ENCODE measurements at places on chromosomes 11 and 22. TPM values are rescaled to one million over a fixed set of nuclear protein-coding genes. Genes with fewer than 3 reads are reported as not detected.

Gene HSPB2
- 1.6 TPM for total RNA-seq

Gene USP47
- total RNA-seq = 47.8 TPM

Gene ALDH3B1
- 60.2 TPM for total RNA-seq

Gene THRSP
- total RNA-seq = not detected

Gene APBB1
- total RNA-seq = 18.3 TPM

Gene OSBPL5
- 24.0 TPM for total RNA-seq

Gene PRDM11
- 3.8 TPM for total RNA-seq

Gene IGLL1
- not detected for total RNA-seq

Gene LMO2
- total RNA-seq = 0.83 TPM

Gene ME3
- total RNA-seq = 17.3 TPM

Gene ST14
- 0.06 TPM for total RNA-seq

- peak; percentile 23 for DNase-seq
These were observed 66.1 kb downstream of the SLC36A4 start for GRCh38 chr11:93131709-93132108.

- DNase-seq = peak; percentile 63
These were observed 7.8 kb upstream of the BMAL1 start for GRCh38 chr11:13269775-13270174.

GRCh38 chr11:33910296-33910957, 18.6 kb upstream of the LMO2 start:
- no peak for DNase-seq

GRCh38 chr22:35950262-35950661, 78.4 kb downstream of the RBFOX2 start:
- no peak for DNase-seq

DNA sequence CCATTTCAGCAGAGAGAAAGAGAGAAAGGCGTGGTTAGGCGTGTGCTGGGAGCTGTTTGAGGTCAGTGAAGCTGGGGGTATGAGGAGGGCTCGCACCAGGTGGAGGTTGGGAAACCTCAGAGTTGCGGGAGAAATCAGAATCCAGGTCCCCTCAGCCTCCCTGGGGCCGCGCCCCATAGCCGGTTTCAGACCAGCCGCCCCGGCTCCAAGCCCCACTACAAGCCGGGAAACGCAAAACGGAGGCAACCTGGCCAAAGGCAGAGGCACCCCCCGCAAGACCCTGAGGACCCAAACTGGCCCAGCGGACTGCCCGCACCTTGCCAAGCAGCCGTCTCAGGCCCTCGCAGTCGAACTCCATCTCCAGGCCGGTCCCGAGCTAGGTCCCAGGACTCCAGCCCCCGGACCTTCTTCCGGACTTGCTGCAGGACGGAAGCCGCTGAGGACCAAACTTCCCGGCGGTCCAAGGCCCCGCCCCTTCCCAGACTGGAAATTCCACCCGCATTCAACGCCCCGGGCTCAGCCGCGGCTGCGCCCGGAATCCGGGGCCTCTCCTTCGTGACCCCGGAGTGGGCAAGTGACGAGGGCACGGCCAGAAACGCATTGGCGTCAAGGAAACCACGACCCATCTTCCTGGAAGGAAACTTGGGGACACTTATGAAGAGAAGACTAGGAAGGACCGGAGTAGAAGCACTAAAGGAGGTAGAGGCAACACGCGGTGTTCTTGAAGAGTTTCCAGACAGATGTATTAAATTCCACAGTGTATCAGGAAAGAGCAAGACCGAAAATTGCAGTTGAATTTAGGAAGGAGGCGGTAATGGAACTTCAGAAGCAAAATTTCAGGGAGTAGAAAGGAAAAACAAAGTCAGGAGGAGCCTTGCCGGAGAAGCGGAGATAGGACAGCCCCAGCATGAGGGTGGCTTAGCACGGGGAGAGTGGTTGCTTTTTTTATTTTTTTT, at the start of gene UEVLD:
Gene UEVLD, minus strand, starts transcription at position 438 of the 956 bp plus-strand sequence. Its CDS starts 80 bp downstream, at position 358.
- DNase-seq = peak; percentile 88

DNA sequence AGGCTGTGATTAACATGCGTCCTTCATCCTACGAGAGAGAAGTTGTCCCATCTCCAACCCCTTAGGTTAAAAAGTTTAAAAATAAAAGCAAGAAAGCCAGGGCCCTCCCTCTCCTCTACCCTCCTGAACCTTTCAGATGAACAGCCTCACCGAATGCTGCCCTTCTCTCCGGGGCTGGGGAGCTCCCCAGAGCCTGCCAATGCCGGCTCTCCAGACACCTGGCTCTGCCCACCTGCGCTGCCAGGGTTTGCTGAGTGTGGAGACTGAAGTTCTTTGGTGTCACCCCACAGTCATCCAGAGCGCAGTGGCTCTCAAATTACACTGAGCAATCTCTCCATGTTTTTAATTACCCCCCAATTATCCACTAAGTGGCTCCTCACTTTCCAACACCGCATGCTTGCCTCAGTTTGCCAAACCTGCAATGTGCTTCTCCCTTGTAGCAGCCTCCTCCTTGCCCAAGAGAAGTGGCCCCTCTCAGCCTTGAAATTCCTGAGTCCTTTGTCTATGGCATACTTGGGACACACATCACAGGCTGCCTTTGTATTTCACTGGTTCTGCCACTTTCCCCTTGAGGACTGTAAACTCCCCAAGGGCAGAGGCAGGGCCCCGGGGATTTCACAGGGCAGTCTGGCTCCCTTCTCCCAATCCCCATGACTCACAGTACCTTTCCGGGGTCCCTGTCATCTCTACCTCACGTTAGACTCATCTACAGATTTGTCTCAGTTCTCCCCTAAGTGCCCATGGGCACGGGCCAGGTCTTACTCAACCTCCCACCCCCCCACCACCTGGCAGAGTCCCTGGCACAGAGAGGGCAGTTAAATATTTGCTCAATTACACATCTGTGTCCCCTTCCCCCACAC, 2.0 kb downstream of the MYH9 start:
- peak; percentile 73 for DNase-seq

- peak; percentile 11 for DNase-seq
These were observed 45.0 kb downstream of the OR4C6 start for GRCh38 chr11:55707029-55707428.

DNA sequence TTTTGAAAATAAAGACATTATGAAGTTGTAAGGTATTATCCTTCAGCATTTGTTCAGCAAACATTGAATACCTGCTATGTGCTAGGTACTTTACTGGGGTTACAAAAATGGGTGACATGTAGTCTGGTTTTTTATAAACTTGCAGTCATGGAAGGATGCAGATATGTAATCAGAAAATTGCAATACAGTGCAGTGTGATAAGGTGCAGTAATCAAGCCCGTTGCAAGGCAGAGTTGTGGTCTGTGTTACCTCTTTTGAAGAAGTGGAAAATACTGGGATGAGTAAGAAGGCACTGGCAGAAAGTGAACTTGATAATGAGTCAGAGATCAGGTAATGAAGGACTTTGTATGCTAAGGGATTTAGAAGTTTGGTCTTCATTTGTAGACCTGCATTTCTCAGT, 8.1 kb downstream of the FBXO7 start:
- no peak for DNase-seq

DNA sequence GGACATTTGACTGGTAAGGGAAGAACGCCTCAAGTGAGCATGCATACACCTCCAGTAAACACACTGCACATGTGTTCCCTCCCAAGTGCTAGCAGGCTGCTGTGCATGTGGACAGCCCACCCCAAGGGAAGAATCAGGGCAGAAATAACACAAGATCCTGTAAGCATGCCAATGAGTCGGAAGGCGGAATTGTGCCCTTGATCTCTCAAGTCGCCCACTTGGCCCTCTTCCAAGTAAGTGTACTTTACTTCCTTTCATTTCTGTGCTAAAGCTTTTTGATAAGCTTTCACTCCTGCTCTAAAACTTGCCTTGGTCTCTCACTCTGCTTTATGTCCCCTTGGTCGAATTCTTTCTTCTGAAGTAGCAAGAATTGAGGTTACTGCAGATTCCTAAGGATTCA, 139.6 kb downstream of the TRPC6 start:
- peak; percentile 51 for DNase-seq

DNA sequence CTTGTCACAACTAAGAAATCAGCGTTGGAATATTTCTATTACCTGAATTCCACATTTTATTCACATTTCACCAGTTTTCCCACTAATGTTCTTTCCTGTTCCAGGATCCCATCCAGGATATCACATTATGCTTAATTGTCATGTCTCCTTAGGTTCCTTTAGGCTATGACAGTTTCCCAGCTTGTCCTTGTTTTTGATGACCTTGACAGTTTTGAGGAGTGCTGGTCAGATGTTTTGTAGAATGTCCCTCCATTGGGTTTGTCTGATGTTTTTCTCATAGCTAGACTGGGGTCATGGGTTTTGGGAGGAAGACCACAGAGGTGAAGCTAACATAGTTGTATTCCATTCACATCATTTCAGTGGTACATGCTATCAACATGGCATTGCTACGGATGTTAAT, 80.8 kb upstream of the HEPHL1 start:
- DNase-seq = no peak

- no peak for DNase-seq
These were observed 1.7 kb downstream of the CYB5R2 start for GRCh38 chr11:7671347-7672215.

GRCh38 chr11:8698917-8699441, 16.4 kb downstream of the RPL27A start:
- DNase-seq = no peak

- no peak for DNase-seq
These were observed 9.4 kb downstream of the SIGIRR start for GRCh38 chr11:405323-405953.

- no peak for DNase-seq
These were observed 926 bp upstream of the GALR3 start for GRCh38 chr22:37822079-37822833.

DNA sequence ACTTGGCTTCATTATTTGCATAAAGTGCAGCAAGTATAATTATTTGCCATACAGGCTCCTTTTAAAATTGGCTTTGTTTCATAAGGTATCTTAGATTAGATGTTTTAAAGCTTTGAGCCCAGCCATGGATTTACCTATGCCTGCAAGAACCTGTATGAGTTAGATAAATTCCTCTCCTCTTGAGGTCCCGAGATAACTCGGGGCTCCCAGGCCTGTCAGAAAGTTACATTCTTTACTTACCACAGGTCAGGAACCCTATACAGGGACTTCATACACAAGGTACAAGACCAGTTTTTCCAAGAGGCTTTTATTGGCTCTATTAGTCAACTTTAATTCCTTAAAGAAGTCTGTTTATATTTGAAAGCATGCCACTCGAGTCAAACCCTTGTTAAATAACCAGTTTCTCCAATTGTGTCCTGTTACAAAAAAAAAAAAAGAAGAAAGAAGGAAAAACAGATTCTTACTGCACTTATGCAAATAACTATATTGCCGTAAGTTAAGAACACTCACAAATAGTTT, 2.3 kb upstream of the C1QTNF6 start:
- no peak for DNase-seq

- DNase-seq = no peak
These were observed 2.8 kb downstream of the CFL1 start for GRCh38 chr11:65854852-65855837.

DNA sequence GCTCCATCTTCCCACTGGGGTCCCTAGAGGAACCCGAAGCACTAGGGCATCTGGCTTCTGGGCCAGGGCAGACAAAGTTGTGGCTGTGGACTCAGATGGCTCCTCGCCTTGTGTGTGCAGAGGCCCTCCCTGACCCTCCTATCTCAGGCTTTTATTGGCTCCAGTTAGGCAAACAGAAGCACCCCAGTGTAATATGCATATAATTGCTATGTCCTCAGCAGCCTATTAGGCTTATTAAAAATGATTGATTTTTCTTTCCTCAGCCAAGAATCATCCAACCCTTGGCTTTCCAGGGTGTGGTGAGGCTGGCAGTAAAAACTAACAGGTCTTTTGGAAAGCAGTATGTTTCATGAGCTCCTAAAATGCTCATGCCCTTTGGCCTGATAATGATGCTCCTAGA, 22.3 kb downstream of the UPB1 start:
- no peak for DNase-seq

- no peak for DNase-seq
These were observed 62.7 kb upstream of the ARHGAP42 start for GRCh38 chr11:100624346-100624745.

DNA sequence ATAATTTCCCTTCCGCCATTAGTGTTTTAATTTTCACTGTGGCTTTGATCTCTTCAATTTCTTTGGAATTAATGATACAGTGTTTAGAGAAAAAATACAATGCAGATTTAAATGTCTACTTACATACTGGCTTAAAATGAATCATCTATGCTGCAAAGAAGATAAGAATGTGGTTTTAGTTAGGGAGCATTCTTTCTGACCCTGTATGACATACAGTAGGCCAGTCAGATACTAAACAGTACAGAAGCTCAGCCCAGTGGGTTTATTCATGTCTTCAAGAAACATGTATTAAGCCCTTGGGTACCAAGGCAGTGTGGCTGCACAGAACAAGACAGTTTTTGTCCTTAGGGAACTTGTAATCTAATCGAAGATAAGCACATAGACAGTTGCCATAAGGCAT, 268.8 kb downstream of the DDX10 start:
- no peak for DNase-seq

- DNase-seq = no peak
These were observed 93.3 kb downstream of the SGSM3 start for GRCh38 chr22:40463683-40464082.

GRCh38 chr22:32818446-32819115, 17.1 kb downstream of the TIMP3 start:
- DNase-seq = no peak

GRCh38 chr11:2451916-2452315, 7.1 kb downstream of the KCNQ1 start:
- DNase-seq = no peak

DNA sequence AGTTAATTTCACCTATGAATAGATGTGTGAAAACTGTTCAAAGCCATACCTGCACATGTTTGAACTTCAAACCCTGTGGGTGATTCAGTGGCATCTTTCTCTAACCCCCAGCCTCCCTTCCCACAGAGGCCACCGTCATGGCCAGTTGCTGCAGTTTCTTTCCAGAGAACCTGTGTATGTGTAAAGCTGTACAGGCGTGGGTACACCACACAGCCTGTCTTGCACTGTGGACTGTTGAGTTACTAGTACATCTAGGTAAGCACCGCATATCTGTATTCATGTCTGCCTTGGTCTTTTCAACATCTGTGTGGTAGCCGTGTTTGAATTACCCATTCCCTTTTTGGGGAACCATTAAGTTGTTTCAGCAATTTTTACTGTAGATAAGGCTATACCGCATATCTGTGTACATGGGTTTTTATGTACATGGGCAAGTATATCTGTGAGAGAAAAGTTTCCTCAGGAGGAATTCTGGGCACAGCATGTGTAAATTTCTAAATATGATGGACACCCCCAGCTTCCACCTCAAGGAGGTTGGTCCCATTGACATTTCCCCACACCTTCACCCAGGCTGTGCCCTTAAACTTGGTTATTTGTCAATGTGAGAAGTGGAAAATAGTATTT, 13.9 kb downstream of the NEAT1 start:
- DNase-seq = no peak

Measured in LHCN-M2 (cell line).